Stimulated activated naive CD8-positive, alpha-beta T cell treated with anti-CD3 and anti-CD28 coated beads, Interleukin-15, amount 100 ng/mL, for 72 hours (primary cell): ENCODE measurements at places on chromosomes 5 and 9.

- no peak for DNase-seq
Measured at GRCh38 chr5:1111241-1111726, 579 bp downstream of the SLC12A7 start.

DNA sequence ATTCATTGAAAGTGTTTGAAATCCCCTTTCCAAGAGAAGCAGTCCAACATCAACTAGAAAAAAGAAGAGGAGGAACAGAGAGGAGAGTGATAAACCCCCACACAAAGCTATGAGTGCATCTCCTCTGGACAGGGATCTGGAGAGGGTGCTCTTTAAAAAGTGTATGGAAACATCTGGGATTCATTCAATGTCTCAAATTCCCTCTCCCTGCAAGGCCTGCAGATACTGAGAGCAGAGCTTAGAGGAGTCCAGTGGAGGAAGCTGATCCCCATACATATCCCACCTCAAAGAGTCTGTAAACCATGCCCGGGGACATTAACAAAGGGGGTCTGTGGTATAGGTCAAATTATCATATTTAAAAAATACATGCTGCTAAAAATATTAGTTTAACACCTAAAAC lies 2.2 kb downstream of the SPOCK1 start:
- no peak for DNase-seq

DNA sequence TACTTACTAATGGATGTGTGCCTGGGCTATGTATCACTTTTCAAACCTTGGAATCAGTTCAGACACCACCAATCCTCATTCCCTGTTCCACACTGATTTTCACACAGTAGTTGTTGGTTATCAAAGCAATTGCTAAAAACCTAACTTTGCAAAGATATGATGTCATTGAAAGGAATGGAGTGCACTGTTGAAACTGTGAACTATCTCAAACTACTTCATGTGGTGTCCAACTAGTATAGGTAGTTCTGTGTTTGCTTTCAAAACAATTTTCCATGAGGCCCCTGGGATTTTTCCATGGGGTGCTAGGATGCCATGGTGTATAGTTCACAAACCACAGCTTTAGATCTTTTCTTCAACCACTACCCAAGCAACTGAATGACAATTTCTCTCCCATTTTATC lies 17.8 kb downstream of the INIP start:
- no peak for DNase-seq

GRCh38 chr9:128523199-128523925 lies 18.8 kb downstream of the GLE1 start:
- no peak for DNase-seq

DNA sequence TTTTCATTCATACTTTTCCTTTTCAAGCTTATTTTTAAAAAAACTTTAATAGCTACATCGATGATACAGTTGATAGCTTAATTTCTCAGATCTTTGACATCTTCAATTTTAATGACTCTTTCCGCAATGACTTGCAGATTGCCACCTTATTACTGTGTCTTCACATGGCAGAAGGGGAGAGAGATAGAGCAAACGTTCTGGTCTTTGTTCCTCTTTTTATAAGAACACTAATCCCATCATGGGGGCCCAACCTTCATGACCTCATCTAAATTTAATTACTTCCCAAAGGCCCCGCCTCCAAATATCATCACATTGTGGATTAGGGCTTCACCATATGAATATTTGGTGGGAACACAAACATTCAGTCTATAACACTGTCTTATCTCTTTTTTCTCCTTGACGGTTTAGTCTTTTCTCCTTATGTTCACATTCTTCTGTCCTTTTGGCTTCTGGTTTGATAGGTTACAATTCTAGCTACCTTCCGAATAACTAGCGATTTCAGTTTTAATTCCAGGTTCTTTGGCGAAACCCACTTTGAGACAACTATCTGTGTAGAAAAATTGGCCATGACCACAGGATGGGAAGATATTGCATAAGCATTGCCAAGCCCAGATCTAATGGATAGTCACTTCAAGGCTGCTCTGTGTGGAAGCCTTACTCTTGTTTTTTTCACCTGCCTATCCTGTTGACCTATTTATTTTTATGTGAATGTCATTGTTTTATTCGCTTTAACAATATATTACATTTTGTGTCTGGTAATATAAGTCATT lies 5.0 kb downstream of the ZNF189 start:
- DNase-seq: no peak

DNA sequence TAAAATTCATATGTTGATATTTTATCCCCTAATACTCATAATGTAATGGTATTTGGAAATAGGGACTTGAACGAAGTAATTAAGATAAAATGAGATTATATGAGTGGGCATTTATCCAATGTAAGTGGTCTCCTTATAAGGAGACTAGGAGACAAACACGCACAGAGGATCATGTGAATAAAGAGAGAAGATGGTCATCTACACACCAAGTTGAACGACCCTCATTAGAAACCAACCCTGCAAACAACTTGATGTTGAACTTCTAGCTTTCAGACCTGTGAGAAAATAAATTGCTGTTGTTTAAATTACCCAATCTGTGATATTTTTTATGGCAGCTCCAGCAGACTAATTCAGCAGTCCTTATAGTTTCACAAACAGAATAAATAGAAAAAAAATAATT lies 27.5 kb upstream of the SELENOP start:
- DNase-seq: no peak

GRCh38 chr5:138983984-138984383 lies 108.8 kb upstream of the LRRTM2 start:
- DNase-seq: no peak
